Left ventricle myocardium inferior (tissue), 1 donor: ENCODE measurements at places on chromosomes 2 and 18. TPM values are rescaled to one million over a fixed set of nuclear protein-coding genes. Genes with fewer than 3 reads are reported as not detected.

DNA sequence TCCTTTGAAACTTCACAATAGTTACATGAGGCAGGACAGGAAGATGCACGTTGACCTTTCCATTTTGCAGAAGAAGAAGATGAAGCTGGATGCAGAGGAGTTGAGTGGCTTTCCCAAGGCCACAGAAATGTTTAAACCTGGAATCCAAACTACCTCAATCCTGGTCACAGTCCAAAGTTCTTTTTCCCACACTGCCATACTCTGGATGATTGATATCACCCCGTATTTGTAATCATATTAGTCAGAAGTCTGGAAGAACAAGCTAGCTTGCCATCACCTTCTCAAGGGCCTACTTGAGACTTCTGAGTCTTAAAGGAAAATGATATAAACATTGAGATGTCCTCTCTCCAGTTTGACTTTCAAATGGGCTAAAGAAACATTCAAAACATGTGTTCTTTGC lies 190.1 kb downstream of the LNPK start:
- DNase-seq: no peak

DNA sequence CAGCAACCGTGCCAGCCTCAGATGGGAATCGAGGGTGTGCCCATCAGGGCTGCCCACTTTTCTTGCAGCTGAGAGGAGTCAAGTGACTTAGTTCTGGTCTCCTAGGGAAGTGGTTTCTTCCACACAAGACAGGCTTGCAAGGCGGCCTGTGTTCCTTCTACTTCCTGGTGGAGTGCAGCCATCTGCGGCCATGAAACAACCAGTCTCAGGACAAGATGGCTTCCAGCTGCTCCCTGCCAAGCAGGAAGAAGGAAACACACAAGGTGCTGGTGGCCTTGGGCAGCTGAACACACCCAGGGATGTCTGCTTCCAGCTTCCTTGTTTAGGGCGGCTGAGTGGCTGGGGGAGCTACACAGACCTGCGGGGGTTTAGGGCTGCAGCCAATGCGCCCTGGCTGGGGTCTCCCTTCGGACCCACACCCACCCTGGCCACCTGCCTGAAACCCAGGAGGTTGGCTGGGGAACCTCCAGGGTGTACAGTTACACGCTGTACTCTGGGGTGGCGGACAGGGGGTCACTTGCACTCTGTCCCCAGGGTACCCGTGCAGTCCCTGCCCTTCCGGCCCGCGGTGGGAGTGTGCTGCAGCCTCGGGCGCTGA lies 34.7 kb downstream of the PTPN18 start:
- peak; percentile 48 for DNase-seq

DCTN1 gene
- 201 TPM for total RNA-seq

DNA sequence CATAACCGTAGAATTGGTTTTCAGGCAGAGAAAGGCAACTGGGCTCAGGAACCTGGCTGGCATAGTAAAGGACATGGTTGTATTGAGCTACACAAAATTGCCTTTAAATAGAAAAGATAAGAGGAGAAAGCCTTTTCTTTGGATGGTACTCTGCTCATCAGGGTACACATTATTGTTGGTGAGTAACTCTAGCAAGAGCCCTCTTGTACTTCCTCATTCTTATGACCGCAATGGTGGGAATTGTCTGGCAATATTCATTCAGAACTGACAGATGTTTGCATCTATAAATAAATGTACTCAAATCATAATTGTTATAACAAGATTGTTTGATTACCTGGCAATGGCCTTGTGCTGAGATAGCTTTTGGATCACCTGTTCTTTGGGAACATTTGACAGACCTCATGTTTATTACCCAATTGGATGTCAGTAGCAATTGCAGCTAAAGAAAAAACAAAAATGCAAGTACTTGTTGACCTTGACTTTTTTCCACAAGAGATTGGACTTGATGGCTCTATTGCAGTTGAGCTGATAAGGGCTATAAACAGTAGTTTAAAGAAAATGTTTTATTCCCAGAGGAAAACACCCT lies 43.9 kb downstream of the MEIS1 start:
- DNase-seq: no peak

SETBP1 gene
- 10.3 TPM for total RNA-seq

GPR39 gene
- total RNA-seq: not detected

DNA sequence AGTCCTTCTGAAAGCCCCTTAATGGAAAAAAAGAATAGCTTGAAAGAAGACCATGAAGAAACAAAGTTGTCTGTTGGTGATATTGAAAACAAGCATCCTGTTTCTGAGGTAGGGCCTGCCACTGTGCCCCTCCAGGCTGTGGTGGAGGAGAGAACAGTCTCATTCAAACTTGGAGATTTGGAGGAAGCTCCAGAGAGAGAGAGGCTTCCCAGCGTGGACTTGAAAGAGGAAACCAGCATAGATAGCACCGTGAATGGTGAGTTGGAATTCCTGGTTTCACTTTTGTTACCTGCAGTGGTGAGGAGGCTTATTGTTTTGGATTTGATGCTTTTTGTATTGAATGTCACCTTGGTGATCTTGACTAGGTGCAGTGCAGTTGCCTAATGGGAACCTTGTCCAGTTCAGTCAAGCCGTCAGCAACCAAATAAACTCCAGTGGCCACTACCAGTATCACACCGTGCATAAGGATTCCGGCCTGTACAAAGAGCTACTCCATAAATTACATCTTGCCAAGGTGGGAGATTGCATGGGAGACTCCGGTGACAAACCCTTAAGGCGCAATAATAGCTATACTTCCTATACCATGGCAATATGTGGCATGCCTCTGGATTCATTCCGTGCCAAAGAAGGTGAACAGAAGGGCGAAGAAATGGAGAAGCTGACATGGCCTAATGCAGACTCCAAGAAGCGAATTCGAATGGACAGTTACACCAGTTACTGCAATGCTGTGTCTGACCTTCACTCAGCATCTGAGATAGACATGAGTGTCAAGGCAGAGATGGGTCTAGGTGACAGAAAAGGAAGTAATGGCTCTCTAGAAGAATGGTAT lies 13.3 kb downstream of the SLC20A1 start:
- DNase-seq: no peak

DNA sequence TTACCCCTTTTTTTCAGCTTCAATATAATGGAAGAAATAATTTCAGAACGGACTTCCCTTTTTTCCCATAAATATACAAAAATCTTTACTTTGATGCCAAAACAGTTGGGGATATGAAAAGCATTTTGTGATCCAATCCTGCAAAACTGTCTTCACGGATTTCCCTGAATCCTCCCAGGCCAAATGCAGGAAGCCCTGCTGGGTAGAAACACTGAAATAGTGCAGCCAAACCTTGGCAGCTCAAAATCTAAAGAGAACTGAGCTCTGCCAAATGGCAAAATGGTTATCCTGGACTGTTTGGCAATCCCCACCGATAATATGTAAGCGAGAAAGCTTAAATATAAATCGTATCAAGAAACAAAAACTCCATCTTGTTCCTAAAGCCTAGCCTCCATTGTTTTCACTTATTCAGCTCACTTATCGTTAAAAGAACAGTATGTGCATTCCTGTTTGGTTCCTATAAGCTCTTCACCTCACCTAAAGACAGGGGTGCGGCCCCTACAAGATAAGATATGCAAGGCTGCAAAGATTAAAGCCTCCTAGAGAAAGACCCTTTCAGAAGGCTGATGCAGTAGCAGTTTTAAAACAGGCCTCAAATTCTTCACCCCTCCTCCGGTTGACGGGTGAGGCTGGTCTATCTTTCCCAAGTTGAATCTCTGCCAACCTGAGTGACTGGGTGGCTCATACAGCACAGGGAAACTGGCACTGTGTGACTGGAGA lies 48.6 kb downstream of the LAMA1 start:
- no peak for DNase-seq

CNPPD1 gene
- 58.1 TPM for total RNA-seq

DNA sequence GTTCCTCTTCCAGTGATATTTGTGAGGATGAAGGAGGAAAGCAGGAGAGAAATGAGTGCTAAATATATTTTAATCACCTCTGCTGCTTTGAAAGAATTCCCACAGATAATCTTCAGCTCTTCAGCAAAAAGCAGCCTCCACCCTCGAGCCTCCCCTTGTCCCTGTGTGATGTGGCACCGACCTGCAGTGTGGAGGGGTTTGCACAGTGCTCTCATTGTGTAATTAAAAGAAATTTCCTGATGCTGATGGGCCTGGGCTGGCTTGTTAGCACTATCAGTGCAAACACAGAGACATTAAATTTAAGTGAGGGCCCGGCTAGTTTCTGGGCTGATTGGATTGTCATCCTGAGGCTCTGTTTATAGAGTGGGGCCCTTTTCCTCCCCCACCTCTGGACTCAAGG lies 53.4 kb downstream of the KIF5C start:
- DNase-seq: no peak
